ENCODE measurements at places on chromosomes 1 and 21. TPM values are rescaled to one million over a fixed set of nuclear protein-coding genes. Genes with fewer than 3 reads are reported as not detected.

TNFRSF18 gene
- total RNA-seq, result 8.0 TPM

PPIAL4G gene
- total RNA-seq, result 5.2 TPM

VHLL gene
- 0.53 TPM for total RNA-seq

TMEM82 gene
- not detected for total RNA-seq

RSPO1 gene
- total RNA-seq, result not detected

UBL4B gene
- total RNA-seq, result not detected

TDRD5 gene
- total RNA-seq, result not detected

LEFTY2 gene
- total RNA-seq, result not detected

PLXNA2 gene
- 4.0 TPM for total RNA-seq

FALEC gene
- 0.64 TPM for total RNA-seq

OLIG1 gene
- total RNA-seq, result not detected

FAM72A gene
- total RNA-seq, result 1.4 TPM

CFH gene
- 13.4 TPM for total RNA-seq

OR2T11 gene
- not detected for total RNA-seq

CATSPERE gene
- 2.3 TPM for total RNA-seq

NTMT2 gene
- not detected for total RNA-seq

PNRC2 gene
- total RNA-seq, result 156 TPM

NBPF10 gene
- total RNA-seq, result 2.2 TPM

DIO1 gene
- not detected for total RNA-seq

TFF1 gene
- total RNA-seq, result not detected

GNAT2 gene
- not detected for total RNA-seq

AMPD1 gene
- total RNA-seq, result not detected

PTCH2 gene
- 1.4 TPM for total RNA-seq

LCE2B gene
- not detected for total RNA-seq

HAO2 gene
- not detected for total RNA-seq

KPRP gene
- not detected for total RNA-seq

PMF1 gene
- total RNA-seq, result 40.2 TPM

CCDC17 gene
- total RNA-seq, result 8.3 TPM

PLOD1 gene
- 3.6 TPM for total RNA-seq

HES2 gene
- total RNA-seq, result not detected

PDC gene
- not detected for total RNA-seq

C1orf210 gene
- total RNA-seq, result not detected

LCE1F gene
- total RNA-seq, result not detected

ZNF593OS gene
- total RNA-seq, result not detected

HRNR gene
- not detected for total RNA-seq

LAMC1 gene
- total RNA-seq, result 0.50 TPM
